ENCODE measurements at places on chromosomes 12 and 14. TPM values are rescaled to one million over a fixed set of nuclear protein-coding genes. Genes with fewer than 3 reads are reported as not detected.

GRCh38 chr14:22896760-22897159 lies 13.7 kb downstream of the REM2 start:
- peaks cover 4% of the 10 kb centered on the region for H3K4me1 ChIP-seq
- no peak for DNase-seq

DNA sequence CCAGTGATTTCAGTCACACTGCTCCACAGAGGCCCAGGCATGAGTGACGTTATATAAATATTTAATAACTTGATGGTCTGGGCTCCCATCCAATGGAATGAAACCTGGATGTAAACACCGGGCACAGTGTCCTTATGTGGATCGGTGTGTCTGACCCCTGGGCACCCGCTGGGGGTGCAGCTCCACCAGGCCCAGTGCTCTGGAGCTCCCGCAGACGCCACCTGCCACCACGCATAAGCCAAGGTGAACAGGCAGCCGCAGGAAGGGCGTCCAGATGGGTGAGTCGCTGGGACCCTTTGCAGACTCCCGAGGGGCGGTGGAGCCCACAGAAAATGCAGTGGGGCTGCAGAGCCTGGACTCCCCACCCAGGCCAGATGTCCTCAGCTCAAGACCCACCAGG lies 121.6 kb downstream of the SCARB1 start:
- no peaks in the 10 kb centered on the region for H3K36me3 ChIP-seq
- no peaks in the 10 kb centered on the region for H3K27me3 ChIP-seq
- no peaks in the 10 kb centered on the region for H3K4me1 ChIP-seq
- DNase-seq: no peak
- H3K27ac ChIP-seq: no peak overlapping the region
- no peak overlapping the region for H3K4me3 ChIP-seq

- no peak for DNase-seq
- no peak overlapping the region for H3K4me3 ChIP-seq
Observed at GRCh38 chr14:95931384-95931783, 54.8 kb downstream of the TUNAR start.

GRCh38 chr12:31749024-31749704 lies 20.3 kb upstream of the AMN1 start:
- no peak overlapping the region for H3K27ac ChIP-seq
- no peaks in the 10 kb centered on the region for H3K36me3 ChIP-seq
- DNase-seq: peak; percentile 27
- H3K4me1 ChIP-seq: peaks cover 33% of the 10 kb centered on the region

DNA sequence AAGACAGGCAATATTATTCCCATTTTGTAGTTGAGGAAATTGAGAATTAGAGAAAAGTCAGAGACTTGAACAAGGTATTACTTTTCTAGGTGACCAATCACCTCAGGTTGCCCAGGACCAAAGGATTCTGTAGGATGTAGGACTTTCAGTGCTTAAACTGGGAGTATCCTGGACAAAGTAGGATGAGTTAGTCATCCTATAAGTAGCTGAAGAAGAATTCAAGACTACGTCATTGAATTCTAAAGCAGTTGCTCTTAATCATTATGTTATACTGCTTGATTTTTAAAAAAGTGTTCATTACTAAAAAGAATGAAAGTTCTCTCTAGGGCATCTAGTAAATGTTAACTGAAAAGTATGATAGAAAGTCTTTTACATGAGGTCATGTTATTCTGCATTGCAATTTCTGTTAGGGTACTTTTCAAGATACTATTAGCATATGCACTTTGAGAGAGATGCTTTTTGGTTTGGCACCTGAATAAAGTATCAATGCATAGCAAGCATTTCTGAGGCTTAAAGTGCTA lies 101.7 kb downstream of the RTN1 start:
- no peak overlapping the region for H3K27ac ChIP-seq
- no peak overlapping the region for H3K4me3 ChIP-seq
- H3K4me1 ChIP-seq: no peaks in the 10 kb centered on the region
- no peaks in the 10 kb centered on the region for H3K36me3 ChIP-seq
- H3K27me3 ChIP-seq: no peaks in the 10 kb centered on the region
- no peak for DNase-seq

The TAS2R13 gene
- total RNA-seq: 0.86 TPM

- DNase-seq: no peak
- H3K4me1 ChIP-seq: no peaks in the 10 kb centered on the region
- H3K27me3 ChIP-seq: no peaks in the 10 kb centered on the region
- H3K4me3 ChIP-seq: no peak overlapping the region
- no peaks in the 10 kb centered on the region for H3K36me3 ChIP-seq
Observed at GRCh38 chr12:46903058-46903457, 77.3 kb upstream of the SLC38A4 start.

- peaks cover 18% of the 10 kb centered on the region for H3K4me1 ChIP-seq
- H3K27me3 ChIP-seq: no peaks in the 10 kb centered on the region
- no peak overlapping the region for H3K4me3 ChIP-seq
- no peak for DNase-seq
- H3K36me3 ChIP-seq: no peaks in the 10 kb centered on the region
- no peak overlapping the region for H3K27ac ChIP-seq
Observed at GRCh38 chr12:44869503-44869902, 6.6 kb downstream of the NELL2 start.

The PIWIL1 gene
- not detected for total RNA-seq

The C12orf56 gene
- total RNA-seq: not detected

GRCh38 chr12:14729586-14729985 lies 33.2 kb upstream of the GUCY2C start:
- H3K27ac ChIP-seq: no peak overlapping the region
- no peaks in the 10 kb centered on the region for H3K36me3 ChIP-seq
- no peak for DNase-seq
- no peaks in the 10 kb centered on the region for H3K4me1 ChIP-seq
- peaks cover 3% of the 10 kb centered on the region for H3K27me3 ChIP-seq

- H3K36me3 ChIP-seq: no peaks in the 10 kb centered on the region
- no peaks in the 10 kb centered on the region for H3K4me1 ChIP-seq
- no peak overlapping the region for H3K4me3 ChIP-seq
- no peak for DNase-seq
Observed at GRCh38 chr14:87899228-87899627, 93.8 kb downstream of the GALC start.

DNA sequence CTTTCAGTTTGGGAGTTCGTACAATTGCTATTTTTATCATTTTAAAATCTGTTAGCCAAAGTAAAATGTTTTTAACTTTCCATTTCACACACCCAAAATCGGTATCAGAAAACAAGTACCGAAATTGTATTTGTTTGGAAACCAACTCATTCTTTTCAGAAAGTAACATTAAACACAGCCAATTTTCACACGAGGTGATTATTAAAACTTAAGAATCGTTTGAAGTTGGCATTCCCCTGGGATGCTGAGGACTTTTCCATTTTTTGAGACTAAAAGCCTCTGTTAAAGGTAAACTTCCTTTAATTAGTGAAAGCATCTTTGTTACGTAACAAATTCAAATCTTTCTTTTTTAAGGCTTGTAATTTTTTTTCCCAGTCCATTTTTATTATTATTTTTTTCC lies 623.0 kb downstream of the VRK1 start:
- H3K4me1 ChIP-seq: no peaks in the 10 kb centered on the region
- no peaks in the 10 kb centered on the region for H3K36me3 ChIP-seq
- H3K27ac ChIP-seq: no peak overlapping the region
- no peaks in the 10 kb centered on the region for H3K27me3 ChIP-seq
- DNase-seq: no peak
- H3K4me3 ChIP-seq: no peak overlapping the region

GRCh38 chr12:52029685-52030084 lies 21.6 kb upstream of the NR4A1 start:
- DNase-seq: no peak
- H3K36me3 ChIP-seq: no peaks in the 10 kb centered on the region
- no peak overlapping the region for H3K27ac ChIP-seq
- H3K4me1 ChIP-seq: peaks cover 34% of the 10 kb centered on the region

- H3K4me3 ChIP-seq: no peak overlapping the region
- H3K36me3 ChIP-seq: no peaks in the 10 kb centered on the region
- no peaks in the 10 kb centered on the region for H3K4me1 ChIP-seq
- H3K27ac ChIP-seq: no peak overlapping the region
- no peaks in the 10 kb centered on the region for H3K27me3 ChIP-seq
Observed at GRCh38 chr12:89173096-89173495, 179.2 kb downstream of the DUSP6 start.

DNA sequence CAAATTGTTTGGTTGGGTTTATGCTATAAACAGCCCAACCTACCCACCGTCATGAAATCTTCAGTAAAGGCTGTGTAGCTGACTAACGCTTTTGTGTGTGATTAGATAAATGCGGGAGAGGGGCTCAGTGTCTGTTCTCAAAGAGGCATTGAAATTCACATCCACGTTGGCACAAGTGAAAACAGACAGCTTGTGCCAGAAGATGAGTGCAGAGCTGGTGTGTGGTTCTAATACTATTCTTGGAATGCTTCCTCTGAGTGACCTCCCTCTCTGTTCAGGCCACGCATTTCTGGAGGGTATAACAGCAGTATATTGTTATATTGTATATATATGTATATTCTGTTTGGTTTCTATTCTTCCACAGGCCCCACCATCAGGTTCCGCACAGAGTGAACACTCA lies 263.8 kb downstream of the APAF1 start:
- no peak for DNase-seq
- H3K4me1 ChIP-seq: no peaks in the 10 kb centered on the region
- H3K36me3 ChIP-seq: no peaks in the 10 kb centered on the region
- H3K27me3 ChIP-seq: no peaks in the 10 kb centered on the region
- no peak overlapping the region for H3K4me3 ChIP-seq

The IL31 gene
- not detected for total RNA-seq

The CLEC2A gene
- not detected for total RNA-seq

The TEP1 gene
- total RNA-seq: 67.3 TPM

- no peaks in the 10 kb centered on the region for H3K36me3 ChIP-seq
- H3K27ac ChIP-seq: no peak overlapping the region
- H3K27me3 ChIP-seq: no peaks in the 10 kb centered on the region
- no peak overlapping the region for H3K4me3 ChIP-seq
Observed at GRCh38 chr14:76612654-76613053, 148.6 kb upstream of the VASH1 start.

GRCh38 chr14:54712465-54713200 lies 145.7 kb downstream of the SAMD4A start:
- no peaks in the 10 kb centered on the region for H3K27me3 ChIP-seq
- no peaks in the 10 kb centered on the region for H3K36me3 ChIP-seq
- no peak overlapping the region for H3K27ac ChIP-seq
- H3K4me3 ChIP-seq: no peak overlapping the region

DNA sequence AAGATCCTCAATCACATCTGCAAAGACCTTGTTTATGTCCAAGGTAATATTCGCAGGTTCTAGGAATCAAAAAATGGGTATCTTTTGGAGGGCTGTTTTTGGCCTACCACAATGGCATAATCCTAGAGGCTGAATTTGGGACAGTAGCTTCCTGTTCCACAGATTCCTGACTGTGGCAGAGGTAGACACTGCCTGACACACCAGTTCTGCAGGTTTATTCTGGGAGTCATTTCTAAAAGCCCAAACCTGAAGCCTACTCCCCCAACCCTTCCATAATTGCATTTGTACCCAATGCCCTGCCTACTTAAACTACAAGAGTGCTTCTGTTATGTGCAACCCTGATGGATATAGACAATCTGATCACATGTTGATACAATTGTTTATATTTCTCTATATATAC lies 378.9 kb downstream of the PCNX1 start:
- H3K27ac ChIP-seq: no peak overlapping the region
- no peak overlapping the region for H3K4me3 ChIP-seq
- no peaks in the 10 kb centered on the region for H3K27me3 ChIP-seq
- DNase-seq: no peak
- no peaks in the 10 kb centered on the region for H3K4me1 ChIP-seq

DNA sequence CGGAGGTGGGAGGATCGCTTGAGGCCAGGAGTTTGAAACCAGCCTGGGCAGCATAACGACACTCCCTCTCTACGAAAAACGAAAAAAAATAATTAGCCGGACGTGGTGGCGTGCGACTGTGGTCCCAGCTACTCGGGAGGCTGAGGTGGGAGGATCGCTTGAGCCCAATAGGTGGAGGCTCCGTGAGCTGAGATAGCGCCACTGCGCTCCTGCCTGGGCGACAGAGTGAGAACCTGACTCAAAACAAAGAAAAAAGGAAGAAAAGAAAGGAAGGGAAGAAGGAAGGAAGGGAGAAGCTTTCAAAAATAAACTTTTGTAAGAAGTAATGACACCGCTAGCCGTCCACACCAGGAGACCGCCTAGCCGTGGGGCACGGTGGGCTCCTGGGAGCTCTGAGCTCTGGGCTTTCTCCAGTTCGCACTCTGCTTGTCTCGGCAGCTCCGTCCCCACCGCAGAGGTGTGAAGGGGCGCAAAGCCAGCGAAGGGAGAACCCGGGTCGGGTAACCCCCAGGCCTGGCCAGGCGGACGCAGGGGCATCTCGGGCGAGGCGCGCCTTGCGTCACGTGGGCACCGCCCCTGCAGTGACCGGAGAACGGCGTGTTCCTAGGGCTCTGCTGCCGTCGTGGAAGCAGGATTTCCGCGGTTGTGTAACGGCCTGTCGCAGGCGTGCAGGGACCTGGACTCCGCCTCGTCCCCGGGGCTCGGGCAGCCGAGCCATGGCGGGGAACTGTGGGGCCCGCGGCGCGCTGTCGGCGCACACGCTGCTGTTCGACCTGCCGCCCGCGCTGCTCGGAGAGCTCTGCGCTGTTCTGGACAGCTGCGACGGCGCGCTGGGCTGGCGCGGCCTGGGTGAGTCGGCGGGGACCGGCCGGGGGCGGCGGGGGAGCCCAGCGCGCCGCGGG lies at the start of gene IRAK3:
TSS of gene IRAK3 (plus strand) at position 631 of the 902 bp plus-strand sequence. CDS start at position 717, 86 bp downstream.
- no peak within 1 kb of the TSS for H3K27ac ChIP-seq
- DNase-seq: peak; percentile 22
- H3K36me3 ChIP-seq: no peaks in the 10 kb centered on the region
- peaks cover 4% of the 10 kb centered on the region for H3K4me1 ChIP-seq
- no peaks in the 10 kb centered on the region for H3K27me3 ChIP-seq
- H3K4me3 ChIP-seq: no peak within 1 kb of the TSS

Measured in CD4-positive, alpha-beta memory T cell (primary cell).